HT-29 (cell line): ENCODE measurements at places on chromosomes 3 and 15. TPM values are rescaled to one million over a fixed set of nuclear protein-coding genes. Genes with fewer than 3 reads are reported as not detected.
A peak's percentile ranks its signal among the peaks of the same experiment; 100 is the strongest.

Gene PLIN1
- total RNA-seq, result 0.03 and 0.51 TPM in 2 replicates

DNA sequence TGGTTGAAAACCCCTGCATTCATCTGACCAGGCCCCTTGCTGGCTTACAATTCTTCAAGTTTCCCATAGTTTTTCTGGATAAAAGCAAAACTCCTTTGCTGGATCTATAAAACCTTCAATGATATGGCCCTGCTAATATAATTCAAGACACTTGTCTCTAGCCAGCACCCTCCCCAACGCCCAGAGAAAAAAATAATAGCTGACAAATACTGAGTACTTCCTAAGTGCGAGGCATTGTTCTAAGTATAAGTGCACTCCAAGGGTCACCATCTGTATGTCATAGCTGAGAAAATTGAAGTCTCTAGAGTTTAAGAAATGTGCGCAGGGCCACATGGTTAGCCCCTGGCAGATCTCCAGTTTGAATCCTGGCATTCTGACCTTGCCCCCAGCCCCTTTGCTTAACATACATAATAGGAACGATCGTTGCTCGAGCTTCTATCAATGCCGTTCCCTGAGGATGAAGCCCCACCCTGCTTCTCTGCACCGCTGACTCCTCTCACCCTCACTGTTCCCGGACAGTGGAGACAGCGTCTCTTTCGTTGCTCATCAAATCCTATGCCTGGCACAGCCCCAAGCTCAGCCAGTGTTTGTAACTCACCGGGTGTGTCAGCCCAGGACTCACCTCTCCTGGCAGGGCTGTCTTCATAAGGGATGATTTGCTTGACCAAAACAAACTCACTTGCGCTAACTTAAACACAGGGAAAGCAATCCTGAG, 377.1 kb upstream of the PROK2 start:
- no peak for DNase-seq

Gene SLC6A11
- not detected in 2 replicates for total RNA-seq

Gene ROPN1
- total RNA-seq, result not detected in 2 replicates

GRCh38 chr15:77535845-77536244, 96.9 kb downstream of the LINGO1 start:
- peak; percentile 39 for DNase-seq

DNA sequence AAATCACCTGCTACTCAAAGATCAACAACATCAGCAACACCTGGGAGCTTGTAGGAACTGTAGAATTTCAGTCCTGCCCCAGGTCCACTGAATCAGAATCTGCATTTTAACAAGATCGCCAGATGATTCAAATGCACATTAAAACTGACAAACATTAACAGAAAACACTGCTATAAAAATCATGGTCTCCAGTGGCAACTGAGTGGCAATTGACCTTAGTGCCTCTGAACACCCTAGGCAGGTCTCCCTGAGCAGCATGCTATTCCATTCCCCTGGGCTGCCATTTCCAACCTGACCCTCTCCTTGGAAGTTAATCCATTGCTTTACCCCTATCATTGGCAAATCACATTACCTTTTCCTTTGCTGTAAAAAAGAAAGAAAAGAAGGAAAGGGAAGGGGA, 23.0 kb upstream of the TOP2B start:
- no peak for DNase-seq

Gene SEMA3F
- total RNA-seq, result 14.6 and 16.5 TPM in 2 replicates

DNA sequence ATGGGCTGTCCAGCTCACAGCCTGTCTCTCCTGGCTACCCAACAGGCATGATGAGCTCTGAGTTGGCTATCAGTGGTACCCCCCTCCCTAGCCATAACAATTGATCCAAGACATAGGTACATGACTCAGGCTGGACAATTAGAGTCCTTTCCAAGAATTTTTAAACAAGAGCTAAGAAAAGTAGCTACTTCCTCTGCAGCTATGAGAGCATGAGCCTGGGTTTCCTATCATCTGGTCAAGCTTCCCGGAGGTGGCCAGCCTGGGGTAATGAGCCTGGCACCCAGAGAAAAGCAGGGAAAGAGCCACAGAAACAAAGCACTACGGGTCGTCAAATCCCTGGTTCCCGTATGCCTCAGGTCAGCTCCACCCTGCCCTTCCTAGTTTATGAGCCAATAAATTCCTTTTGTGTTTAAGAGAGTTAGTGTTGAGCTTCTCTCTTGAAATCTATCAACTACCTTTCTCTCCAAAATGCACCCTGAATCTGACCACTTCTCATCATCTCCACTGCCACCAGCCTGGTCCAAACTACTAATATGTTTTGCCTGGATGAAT, 2.3 kb upstream of the SLC51B start:
- DNase-seq, result peak; percentile 82
